Breast epithelium (tissue), 4 donors: ENCODE measurements at places on chromosomes 16 and 17.

- DNase-seq, result no peak
Measured at GRCh38 chr17:81423698-81424071, 28.4 kb downstream of the BAHCC1 start.

GRCh38 chr17:73291260-73291801 is 20.5 kb downstream of the CDC42EP4 start:
- DNase-seq, result no peak

DNA sequence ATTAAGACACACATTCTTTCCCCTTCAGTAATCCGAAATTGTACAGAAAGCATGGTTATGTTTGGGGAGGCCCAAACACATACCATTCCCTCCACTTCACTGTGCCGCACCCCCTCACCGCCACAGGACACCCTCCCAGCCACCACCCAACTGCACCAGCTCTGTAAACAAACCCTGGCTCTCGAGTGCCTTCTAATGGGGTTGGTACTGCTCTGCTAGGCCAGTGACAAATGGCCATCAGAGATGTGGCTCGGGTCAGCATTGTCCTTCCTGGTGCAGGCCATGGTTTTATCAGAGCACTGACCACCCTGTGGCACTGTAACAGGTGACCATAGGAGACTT is 24.0 kb upstream of the SREBF1 start:
- DNase-seq, result no peak

DNA sequence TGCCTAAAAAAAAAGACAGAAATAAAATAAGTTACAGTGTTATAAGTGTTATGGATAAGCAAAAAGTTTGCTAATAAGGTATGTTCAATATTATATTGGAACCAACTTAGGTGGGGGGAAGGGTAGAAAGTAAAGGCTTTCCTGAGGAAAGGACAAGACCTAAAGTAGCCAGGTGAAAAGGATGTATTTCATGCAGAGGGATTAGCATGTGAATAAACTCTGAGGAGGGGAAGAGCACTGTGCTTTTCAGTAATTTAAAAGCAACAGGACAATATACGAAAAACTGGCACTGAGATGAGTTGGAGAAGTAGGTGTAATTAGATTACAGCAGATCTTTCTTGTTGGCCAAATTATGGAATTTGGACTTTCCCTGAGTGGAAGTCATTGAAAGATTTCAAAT is 7.6 kb downstream of the TOP2A start:
- DNase-seq, result no peak

DNA sequence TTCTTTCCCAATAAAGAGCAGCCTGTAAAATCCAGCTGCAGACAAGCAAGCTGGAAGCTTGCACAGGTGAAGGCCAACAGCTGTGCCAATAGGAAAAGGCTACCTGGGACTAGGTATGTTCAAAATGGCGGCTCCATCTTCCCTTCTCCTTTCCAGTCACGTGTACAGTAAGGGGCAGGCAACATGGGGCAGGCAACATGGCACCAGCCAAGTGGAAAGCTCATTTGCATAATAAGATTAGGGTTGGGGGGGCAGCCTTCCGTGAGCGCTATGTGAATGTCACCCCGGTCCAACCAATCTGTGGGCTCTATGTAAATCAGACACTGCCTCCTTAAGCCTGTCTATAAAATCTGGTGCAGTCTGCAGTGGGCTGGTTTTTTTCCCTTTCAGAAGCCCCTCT is 31.3 kb downstream of the TVP23A start:
- DNase-seq, result no peak

- no peak for DNase-seq
Measured at GRCh38 chr16:23452221-23452571, 793 bp downstream of the COG7 start.

GRCh38 chr16:48125888-48126287 is 29.9 kb downstream of the ABCC12 start:
- DNase-seq, result no peak

DNA sequence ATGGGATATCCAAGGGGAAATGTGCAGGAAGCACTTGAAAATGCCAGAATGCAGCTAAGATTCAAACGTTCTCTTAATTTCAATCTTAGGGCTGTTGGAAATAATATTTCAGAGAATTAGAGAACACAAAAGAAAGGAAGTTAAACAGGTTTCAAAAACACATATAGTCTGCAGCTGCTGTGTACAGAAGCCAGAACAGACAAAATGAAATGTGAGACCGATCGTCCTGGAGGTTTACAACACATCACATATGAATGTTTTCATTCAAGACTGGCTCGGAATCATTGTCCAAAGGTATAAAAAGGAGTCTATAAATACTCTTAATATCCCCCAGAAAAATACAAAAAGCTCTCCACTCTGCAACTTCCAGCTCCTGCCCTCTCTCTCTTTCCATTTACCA is 14.3 kb downstream of the CYTH1 start:
- DNase-seq, result no peak

GRCh38 chr17:60652454-60653247 is 25.0 kb upstream of the BCAS3 start:
- DNase-seq, result no peak

DNA sequence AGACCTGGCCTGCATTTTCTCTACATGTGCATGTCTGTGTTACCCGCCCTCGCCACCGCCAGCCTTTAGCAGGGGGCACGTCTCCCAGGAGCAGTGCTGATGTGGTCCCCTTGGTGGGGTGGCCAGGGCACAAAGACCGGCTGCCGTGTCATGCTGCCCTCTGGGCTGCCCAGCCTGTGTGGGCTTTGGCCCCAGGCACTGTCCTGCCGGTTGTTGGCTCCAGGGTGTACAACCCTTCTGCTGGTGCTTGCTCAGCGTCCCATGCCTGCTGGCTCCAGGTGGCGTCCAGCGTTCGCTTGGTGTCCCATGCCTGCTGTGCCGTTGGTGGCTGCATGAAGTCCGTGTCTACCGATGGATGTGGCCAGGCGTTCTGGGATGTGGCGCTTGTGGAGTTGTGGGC is 4.1 kb downstream of the BAIAP2 start:
- no peak for DNase-seq

GRCh38 chr17:48586355-48587258 is 3.4 kb downstream of the HOXB3 start:
- DNase-seq, result no peak
